ENCODE measurements at places on chromosomes 12 and 14.

- no peak for DNase-seq
Observed at GRCh38 chr12:49032679-49033447, 14.3 kb upstream of the PRKAG1 start.

DNA sequence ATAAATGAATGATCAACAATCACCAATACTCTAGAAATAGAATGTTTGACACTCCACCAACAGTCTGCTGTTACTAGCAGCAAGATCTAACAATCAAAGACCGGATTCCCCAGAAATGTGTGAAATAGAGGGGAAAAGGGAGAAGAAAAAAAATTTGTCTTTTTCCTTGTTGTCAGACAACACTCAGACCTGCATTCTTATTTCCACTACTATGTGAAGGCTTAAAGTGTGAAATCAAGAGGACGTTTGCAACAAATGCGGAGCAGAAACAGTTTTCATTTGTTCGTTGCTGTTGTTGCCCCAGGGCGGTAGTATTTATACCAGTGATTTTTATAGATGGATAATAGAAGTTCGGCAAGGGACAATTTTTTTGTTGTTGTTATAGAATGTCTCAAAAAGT is 9.2 kb downstream of the NKX2-1 start:
- DNase-seq, result no peak

GRCh38 chr12:91387461-91388134 is 205.0 kb upstream of the DCN start:
- DNase-seq, result no peak

GRCh38 chr12:87660987-87661774 is 368.0 kb downstream of the C12orf50 start:
- DNase-seq, result no peak

DNA sequence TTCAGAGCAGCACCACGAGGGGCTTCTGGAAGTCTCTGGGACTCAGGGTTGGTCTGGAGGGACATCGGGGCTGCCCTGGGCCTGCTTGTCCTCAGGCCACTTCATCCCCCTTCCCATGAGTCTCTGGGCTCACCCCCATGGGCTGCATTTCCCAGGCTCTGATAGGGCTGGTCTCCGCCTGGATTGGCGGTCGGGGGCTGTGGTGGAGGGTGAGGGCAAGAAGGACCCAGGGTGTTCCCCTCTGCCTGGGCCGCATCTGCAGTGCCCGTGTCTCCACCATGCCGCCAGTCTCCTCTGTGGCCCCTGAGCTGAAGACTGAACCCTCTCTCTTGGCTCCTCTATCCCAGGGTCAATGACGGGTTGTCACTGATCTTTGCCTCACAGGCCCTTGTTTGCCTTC is 242.1 kb downstream of the ADGRD1 start:
- DNase-seq, result no peak

GRCh38 chr12:115740586-115741155 is 536.8 kb downstream of the MED13L start:
- no peak for DNase-seq

DNA sequence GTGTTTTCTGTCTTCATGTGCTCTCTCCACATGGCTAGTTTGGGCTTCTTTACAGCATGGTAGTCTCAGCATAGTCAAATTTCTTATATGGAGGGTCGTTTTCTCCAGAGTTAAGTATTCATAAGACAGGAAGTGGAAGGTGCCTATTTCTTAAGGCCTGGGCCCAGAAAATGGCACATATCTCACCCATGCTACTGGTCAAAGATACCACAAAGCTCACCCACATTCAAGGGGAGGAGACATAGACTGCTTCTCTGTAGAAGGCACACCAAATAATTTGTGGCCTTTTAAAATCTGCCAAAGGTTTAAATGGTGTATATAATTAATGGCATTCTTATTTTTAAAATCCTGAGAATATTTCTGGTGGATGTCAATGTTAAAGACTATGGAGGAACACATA is 44.8 kb downstream of the CCDC91 start:
- DNase-seq, result no peak

- DNase-seq, result no peak
Observed at GRCh38 chr12:64186789-64187188, 35.3 kb downstream of the KICS2 start.

- DNase-seq, result peak; percentile 41
Observed at GRCh38 chr12:55736780-55737580, 5.9 kb upstream of the GDF11 start.

- no peak for DNase-seq
Observed at GRCh38 chr14:95268350-95268749, 51.4 kb downstream of the CLMN start.

- no peak for DNase-seq
Observed at GRCh38 chr12:53603804-53604203, 22.4 kb downstream of the ATF7 start.

GRCh38 chr14:101535232-101535631 is 26.1 kb upstream of the DIO3 start:
- no peak for DNase-seq

DNA sequence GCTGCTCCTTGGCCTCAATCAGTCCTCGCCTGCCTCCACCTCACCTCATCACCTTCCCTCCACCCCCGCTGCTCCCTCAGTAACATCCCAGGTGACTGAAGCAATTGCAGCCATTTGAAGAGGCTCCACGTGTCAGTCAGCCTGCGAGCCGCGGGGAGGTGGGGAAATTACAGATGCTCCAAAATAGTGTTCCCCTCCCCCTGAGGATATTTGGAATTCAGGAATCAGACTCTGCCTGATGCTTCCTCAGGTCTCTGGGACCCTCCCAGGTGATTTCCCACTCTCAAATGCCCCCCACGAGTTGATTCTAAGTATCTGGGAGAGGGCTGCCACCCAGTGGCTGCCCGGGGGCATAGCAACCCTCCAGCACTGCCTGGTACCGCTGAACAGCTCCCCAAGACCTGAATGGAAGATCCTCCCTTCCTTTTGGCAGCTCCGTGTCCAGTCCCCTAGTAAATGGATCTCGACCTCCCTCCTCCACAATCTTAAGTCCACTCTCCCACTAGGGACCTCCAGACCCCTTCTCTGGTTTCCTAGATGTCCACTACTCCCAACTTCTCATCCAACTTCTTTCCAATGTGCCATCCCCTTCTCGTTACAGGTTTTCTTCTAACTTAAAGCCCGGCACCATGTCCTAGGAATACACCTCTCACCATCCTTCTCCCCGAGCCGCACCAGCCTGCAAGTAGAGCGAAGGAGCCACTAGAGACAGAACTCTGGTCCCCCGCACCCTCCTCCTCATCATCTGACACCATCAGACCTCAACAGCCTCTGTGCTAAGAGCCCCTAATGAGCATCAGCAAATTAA is 1.4 kb upstream of the ASIC1 start:
- peak; percentile 62 for DNase-seq

DNA sequence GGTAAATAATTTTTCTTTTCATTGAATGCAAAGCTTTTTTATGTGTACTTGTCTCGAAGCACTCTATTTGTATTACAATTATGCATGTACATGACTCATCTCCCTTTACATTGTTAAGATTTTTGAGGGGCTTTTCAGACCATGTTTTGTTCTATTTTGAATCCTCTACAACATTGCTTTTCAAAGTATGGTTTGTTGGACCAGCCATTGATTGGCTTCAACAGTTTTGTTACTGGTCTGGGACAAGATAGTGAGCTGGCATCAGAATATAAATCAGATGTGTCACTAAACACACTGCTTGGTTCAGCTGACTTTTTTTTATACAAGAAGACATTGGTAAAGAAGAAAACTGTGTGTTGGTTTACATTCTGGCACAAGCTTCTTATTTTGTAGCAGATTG is 122.3 kb downstream of the MON2 start:
- no peak for DNase-seq

GRCh38 chr14:53144244-53144643 is 8.9 kb downstream of the DDHD1 start:
- DNase-seq, result no peak

GRCh38 chr12:115341442-115341841 is 657.5 kb upstream of the TBX3 start:
- DNase-seq, result no peak
